A549 (cell line): ENCODE measurements at places on chromosomes 7 and 10. TPM values are rescaled to one million over a fixed set of nuclear protein-coding genes. Genes with fewer than 3 reads are reported as not detected.

Gene DYNC1I1
- polyA plus RNA-seq = not detected in 3 replicates

Gene DGKI
- polyA plus RNA-seq = 0.08 to 0.17 TPM (median 0.14 TPM) in 3 replicates

Gene PAXIP1
- 15.2 to 15.5 TPM (median 15.3 TPM) in 3 replicates for polyA plus RNA-seq

Gene TRPV5
- not detected in 3 replicates for polyA plus RNA-seq

Gene OGDH
- polyA plus RNA-seq = 35.8 to 38.8 TPM (median 37.7 TPM) in 3 replicates

Gene LRGUK
- polyA plus RNA-seq = 0.21 to 0.29 TPM (median 0.28 TPM) in 3 replicates
